Stimulated activated effector memory CD8-positive, alpha-beta T cell treated with anti-CD3 and anti-CD28 coated beads, Interleukin-12 subunit alpha, Interleukin-12 subunit beta, amount 100 ng/mL, for 72 hours (primary cell): ENCODE measurements at places on chromosomes 12 and 14.

DNA sequence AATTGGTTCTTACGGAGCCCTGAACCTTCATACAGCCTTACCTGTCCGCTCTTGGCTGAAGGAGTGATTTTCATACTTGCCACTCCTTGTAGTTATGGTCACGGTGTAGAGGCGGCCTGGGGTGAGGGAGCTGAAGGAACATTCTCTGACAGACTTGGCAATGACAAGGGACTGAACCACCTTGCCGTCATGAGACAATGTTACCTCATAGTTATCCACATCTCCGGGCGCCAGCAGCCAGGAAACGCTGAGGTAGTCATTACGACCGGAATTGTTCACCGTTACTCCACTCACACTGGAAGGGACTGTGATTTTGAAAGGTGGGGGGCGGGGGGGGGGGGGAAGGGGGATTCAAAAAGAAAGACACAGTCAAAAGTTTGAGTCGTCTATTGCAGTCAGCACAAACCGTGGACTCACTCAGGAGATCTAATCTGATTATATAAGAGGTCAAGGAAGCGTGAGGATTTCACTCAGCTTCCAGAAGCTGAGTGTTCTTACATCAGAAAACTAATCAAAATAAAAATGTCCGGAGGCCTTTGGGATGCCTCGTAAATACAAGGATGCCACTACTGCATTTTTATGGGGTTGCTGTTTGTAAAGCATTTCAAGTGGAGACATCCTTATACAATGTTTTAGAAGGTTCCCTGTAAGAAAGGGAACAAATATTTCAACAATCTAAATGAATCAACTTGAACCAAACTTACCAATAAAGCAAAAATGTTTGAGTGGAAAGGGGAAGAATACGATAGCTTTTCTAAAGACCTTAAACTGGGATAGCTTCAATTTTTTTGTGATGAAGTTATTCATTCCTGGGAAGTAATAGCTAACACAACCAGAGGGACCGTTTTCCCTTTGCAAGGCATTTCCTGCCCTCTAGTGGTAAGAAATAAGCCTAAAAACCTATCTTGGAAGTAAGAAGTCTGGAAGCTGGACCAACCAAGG, 60.6 kb downstream of the PTPRB start:
- DNase-seq = no peak

GRCh38 chr12:92747151-92747550, 44.4 kb downstream of the PLEKHG7 start:
- DNase-seq = no peak

- DNase-seq = peak; percentile 80
These were observed at the start of gene NCOR2 for GRCh38 chr12:124566997-124567672. Gene NCOR2, minus strand, starts transcription at chr12:124567612. Its CDS starts 72,361 bp downstream, at chr12:124495251.

GRCh38 chr12:92845329-92845728, 83.8 kb downstream of the EEA1 start:
- no peak for DNase-seq

GRCh38 chr14:94702629-94703028, 67.3 kb downstream of the GSC start:
- DNase-seq = no peak

GRCh38 chr12:94287245-94287628, 138.9 kb downstream of the PLXNC1 start:
- no peak for DNase-seq

DNA sequence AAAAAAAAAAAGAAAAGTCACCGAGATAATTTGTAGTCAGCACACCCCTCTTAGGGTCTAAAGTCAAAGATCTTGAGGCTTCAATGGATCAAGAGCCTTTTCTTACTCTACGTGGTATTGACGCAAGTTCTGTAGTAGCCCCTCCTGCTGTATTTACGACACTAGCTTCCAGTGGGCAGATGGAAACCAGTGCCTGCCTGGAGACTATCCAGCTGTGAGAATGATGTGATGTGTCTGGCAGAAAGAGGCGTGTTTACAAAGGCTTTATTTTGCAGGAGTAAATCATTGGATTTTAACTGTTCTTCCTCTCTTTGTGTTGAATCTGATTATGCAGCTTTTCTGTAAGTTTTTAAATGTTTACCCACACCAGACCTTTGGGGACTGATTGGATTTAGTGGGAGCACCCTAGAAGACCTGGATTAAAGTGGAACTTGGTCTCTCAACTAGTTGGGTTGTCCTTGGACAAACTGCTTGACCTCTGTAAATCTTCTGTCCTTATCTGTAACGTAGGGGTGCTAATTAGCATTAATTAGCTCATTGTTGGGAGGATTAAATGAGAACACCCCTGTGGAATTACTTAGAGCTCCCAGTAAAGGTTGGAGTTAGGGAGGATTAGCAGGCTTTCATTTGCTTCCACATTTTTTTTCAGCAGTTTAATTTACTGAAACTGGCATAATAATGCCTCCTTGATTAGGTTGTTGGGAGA, 72.4 kb downstream of the RASSF3 start:
- no peak for DNase-seq

DNA sequence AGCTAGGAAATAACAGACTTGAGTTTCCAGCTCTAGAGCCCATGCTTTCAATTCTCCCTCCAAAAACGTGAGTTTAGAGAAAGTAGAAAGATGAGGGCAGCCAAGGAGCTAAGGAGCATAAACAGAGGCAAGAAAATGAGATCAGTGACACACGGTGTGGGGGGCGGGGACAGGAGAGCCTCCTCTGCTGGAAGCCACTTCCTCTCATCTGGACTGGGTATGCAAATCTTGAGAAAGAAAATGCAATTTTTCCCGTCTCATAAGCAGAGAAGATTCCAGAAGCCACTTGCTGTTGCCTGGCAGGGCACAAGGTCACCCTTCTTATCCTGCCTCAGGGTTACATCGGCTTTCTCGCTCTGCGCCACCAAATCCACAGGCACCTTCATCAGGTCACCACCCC, 6.0 kb downstream of the OR10P1 start:
- no peak for DNase-seq

GRCh38 chr14:33745163-33745562, 205.7 kb downstream of the EGLN3 start:
- DNase-seq = no peak

GRCh38 chr12:47773062-47773857, at the start of gene SLC48A1:
Gene SLC48A1, plus strand, starts transcription at chr12:47773238. Its CDS starts 67 bp downstream, at chr12:47773305.
- DNase-seq = peak; percentile 58

DNA sequence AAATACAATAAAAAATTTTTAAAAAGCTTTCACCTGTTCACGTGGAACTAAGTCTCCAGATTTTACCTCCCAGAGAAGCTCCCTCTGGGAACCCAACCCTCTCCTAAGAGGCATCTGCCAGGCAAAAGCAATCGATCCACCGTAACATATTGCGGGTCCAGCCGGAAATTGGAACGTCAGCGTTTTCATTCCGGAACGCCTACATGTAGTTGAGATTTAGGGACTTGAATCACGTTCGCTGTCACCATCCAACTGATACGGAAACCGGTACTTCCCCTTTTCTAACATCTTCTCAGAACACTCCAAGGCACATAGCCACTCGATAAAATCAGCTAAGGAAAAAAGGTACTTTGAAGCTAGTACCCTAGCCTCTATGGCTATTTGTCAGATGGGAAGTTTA, 70.3 kb downstream of the COX16 start:
- DNase-seq = no peak

DNA sequence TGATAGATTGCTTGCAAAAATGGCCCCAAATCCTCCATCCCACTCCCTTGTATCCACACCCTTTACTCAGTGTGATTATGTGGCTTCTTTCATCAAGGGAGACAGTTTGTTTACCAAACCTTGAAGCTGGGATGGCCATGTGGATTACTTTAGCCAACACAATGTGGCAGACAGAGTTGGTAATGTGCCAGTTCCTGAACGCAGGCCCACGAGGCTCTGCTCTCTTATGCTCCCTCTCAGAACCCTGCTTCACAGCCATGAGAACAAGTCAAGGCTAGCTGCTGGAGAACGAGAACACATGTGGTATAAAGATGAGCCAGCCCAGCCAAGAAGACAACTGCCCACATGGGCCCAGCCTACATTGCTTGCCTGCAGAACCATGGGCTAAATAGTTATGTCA, 162.3 kb downstream of the NDUFA12 start:
- DNase-seq = no peak

GRCh38 chr12:95336387-95337067, 118.9 kb downstream of the VEZT start:
- no peak for DNase-seq

DNA sequence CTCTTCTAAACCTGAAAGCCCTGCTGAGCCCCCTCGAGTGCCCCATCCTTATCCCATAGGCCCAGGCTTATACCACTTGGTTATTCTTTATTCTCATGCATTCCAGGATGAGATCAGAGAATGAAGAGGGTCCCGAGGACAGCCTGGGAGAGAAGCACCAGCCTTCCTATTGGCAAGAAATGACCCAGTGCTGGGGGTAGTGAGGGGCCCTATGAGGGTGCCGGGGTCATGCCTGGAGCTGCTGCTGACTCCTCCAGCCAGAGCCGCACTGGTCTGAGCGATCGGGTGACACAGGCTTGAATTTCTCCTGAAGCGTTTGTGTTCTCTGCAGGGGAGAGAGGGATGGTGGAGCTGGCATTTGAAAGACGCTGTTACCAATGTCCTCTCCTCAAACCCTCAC, 18.1 kb downstream of the MORN3 start:
- no peak for DNase-seq

- DNase-seq = no peak
These were observed 67.2 kb downstream of the RIC8B start for GRCh38 chr12:106841510-106842302.

DNA sequence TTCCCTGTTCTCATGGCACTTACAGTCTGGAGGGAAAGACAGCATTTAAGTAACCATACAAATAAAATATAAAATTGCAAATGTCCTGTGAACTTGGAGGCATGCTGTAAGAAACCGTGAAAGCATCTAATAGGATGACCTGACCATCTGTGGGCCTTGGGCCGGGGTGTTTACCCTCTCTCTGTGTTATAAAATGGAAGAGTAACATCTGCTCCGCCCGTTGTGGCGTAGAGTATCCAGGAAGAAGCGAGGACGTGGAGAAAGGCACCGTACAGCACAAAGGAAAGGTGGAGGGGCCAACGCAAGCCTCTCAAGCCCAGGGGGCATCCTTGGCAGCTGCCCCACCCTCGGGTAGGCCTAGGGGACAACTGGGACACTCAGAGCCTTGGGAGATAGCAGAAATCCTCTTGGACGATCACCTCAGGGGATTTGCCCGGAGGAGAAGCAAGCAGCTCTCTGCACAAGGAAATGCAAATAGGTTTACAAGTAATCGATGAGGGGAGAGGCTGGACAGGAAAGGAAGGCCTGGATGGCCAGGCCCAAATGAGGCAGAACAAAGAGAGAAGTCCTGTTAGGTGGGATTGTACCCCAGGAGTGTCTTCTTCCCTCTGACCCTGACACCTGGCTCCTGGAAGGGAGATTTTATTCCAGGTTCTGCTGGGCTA, 26.2 kb downstream of the VSX2 start:
- no peak for DNase-seq

GRCh38 chr14:90849787-90850444, 33.7 kb upstream of the TTC7B start:
- no peak for DNase-seq

DNA sequence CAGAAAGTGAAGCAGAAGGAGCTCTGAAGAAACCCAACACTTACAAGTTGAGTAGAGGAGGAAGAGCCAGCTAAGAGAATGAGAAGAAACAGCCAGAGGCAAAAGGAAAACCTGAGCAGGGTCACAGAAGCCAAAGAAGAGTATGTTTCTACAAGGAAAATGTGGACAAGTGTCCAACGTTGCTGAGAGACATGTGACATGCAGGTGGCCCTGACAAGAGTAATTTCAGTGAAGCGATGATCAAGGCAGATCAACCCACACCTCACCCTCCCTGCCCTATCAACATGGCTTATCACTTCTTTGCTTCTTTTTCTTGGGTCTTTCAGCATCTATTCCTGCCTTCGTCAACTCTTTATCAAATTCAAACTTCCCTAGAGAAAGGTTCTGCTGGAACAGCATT, 68.3 kb downstream of the PPP2R5E start:
- no peak for DNase-seq

GRCh38 chr14:74843653-74844052, 32.3 kb downstream of the PROX2 start:
- DNase-seq = no peak

- DNase-seq = no peak
These were observed 195.4 kb downstream of the KIF26A start for GRCh38 chr14:104333646-104334423.

- DNase-seq = no peak
These were observed 20.7 kb upstream of the SDR39U1 start for GRCh38 chr14:24463017-24463883.

DNA sequence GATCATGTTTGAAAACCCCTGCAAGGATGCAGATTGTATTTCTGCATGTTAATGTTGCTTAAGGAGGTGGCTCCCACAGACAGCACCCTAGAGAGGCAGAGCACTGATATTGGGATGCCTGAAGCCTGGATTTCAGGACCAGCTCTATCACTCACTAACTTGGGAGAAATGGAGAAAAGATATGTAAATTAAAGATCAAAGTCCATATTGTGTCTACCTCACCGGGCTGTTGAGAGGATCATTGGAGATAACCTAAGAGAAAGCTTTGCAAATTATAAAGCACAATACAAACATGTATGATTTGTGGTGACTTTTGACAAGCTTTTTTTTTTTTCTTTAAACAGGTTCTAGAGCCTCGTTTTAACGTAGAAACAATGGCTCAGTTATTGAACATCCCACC, 7.6 kb upstream of the REP15 start:
- no peak for DNase-seq

- no peak for DNase-seq
These were observed 52.0 kb upstream of the PSMA6 start for GRCh38 chr14:35240231-35240630.

DNA sequence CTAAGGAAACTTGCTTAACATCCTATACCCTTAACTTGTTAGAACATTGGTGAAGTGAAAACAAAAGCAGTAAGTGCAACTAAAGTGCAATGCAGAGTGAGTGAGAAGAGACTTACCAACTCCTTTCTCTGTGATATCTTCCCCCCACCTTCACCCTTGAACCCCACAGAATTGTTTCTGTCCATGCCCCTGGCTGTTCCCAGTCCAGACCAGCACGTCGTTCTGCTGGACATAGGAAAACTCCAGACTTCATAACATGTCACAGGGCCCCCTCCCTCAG, 91.9 kb downstream of the DAD1 start:
- no peak for DNase-seq

DNA sequence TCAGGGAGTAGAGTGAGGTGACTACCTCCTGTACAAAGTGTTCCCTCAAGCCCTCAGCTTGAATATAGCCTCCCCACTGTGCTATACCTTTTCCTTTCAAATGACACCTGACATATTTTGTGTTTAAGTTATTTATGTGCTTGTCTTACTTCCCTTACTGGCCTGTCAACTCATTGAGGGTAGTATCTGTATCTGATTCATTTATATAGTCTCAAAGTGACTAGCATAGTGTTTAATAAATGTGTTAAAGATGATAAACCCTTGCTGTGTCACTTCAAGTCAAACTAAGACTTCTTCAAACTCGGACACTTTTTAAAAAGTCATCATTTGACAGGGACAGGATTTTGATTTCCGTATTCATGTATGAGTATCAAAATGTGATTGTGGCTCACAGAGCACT, 52.1 kb downstream of the APAF1 start:
- no peak for DNase-seq

GRCh38 chr14:81211844-81212243, 8.9 kb downstream of the GTF2A1 start:
- DNase-seq = no peak

- peak; percentile 32 for DNase-seq
These were observed 53.1 kb upstream of the STON2 start for GRCh38 chr14:81453166-81453766.
